Fibroblast of villous mesenchyme (primary cell): ENCODE measurements at places on chromosomes 5 and 9.

DNA sequence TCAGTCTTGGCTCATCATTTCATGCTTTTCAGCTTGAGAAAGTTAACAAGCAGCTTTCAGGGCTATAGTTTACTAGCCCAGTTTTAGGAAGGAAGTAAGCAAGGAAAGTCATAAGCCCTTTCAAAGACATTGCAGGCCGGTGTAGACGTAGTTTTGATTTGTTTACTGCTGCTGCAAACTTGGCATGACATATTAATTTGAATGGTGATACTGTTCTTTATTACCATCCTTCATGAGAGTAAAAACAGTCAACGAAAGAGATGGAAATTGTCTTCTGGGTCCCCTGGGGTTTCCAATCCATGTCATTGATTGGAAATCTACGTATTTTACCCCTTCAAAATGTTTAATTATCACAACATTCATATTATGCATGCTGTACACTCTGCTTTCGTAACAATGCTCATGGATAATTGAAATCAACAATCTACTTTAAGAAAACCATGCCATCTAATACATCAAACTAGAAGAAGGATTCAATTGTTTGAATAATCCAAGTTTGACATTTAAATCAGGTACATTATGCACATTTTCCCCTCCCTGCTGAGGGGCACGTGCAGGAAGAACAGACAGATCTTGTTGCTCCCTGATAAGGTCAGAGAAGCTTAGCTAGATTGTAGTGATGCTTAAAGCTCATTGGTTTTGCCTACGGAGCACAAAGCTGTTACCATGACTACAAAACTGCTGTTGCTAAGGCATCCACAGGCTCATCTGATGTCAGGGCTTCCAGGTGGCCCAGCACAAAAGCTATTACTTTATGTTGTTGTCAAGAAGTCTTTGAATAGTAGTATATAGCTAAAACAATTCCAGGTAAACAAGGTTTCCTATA is 139.9 kb upstream of the PRLR start:
- DNase-seq: no peak

DNA sequence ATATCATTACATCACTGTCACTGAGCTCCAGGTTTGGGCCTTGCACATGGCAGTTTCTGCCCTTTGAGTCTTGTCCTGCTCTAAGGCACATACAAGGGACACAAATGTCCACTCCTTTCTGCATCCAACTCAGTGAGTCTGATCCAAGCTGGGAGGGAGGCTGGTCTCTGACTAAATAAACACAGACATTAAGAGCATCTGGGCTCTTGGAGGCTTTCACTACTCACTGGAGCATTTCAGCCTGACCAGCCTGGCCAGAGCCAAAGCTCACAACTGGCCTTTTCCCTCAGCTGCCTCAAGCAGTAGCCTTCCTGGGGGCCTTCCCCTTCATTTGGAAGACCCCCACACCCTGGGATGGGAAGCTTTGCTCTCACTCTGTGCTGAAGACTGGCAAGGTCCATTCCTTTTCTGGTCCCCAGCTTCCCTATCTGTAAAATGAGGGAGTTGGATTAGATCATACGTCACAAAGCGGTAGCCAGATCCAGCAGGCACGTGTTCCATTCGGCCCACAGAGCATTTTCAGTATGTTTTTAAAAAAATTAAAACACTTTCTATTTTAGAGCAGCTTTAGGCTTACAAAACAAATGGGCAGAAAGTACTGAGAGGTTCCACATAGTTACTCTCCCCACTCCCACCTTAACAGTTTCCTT is 58.6 kb upstream of the XPA start:
- no peak for DNase-seq

GRCh38 chr5:31086839-31087415 is 106.6 kb upstream of the CDH6 start:
- no peak for DNase-seq

DNA sequence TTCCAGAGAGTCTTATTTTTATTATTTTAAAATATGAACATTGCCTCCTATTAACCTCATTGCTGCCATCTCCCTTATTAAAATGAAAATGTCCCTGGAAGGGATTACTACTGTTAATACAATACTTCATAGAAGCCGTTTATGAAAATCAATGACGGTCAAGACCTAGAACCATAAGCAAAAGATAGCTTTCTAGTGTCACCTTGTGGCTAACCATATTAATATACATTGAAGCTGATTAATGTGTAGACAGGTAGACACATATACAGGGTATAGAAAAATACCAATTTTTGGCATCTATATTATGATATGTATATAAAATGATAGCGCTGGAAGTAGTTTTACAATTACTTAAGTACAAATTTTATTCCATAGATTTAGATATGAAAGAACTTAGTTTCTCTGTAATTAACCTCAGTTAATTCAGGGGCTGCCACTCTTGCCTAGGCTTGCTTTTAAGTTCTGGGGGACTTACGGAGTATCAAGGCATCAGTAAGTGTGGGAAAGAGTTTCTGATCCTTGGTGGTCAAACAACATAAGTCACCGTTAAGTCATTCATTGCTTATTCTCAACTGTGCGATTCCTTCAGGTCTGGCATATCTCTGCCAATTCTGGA is 2.5 kb upstream of the YTHDC2 start:
- peak; percentile 66 for DNase-seq
